ENCODE measurements at places on chromosomes 2 and 18.

DNA sequence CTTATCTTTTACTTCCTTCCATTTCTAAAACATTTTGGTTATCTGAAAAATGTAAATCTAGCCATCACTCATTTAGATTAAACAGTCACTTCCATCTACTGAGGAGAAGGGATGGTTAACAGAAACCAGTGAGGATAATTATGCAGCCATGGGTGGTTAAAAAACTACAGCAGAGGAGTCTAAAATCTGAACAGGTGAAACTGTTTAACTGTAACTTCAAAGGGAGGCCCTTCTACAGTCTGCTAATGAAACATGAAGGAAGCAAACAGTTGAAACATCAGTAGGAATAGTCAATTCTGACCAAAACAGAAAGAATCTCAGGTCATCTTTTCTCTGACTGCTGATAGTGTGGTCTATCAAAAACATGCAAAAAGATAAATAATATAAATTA, 71.0 kb downstream of the DTNB start:
- no peak for DNase-seq

GRCh38 chr2:231450548-231450989, 13.7 kb downstream of the NCL start:
- DNase-seq: no peak

GRCh38 chr2:229669841-229670240, 44.5 kb downstream of the DNER start:
- no peak for DNase-seq

- no peak for DNase-seq
Observed at GRCh38 chr2:41791523-41791922, 256.3 kb upstream of the PKDCC start.

- no peak for DNase-seq
Observed at GRCh38 chr18:8462651-8463185, 146.5 kb upstream of the RAB12 start.

DNA sequence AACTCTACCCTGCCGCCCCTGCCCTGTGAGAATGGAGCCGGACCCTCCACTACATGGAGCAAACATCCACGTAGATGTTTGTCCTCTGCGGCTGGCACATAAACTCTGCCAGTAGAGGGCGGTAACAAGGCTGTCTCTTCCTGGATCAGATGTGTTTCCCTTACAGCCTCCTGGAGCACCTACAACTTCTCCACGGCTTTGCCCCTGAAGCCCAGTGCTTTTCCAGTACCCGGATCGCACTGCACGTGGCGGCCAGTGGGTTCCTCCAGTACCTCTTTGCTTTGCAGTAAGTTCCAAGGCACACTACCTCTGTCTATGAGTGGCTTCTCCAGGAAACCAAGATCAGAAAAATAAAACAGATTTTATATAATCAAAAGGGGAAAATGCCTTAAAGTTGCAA, 651.3 kb downstream of the DCDC2C start:
- DNase-seq: no peak

DNA sequence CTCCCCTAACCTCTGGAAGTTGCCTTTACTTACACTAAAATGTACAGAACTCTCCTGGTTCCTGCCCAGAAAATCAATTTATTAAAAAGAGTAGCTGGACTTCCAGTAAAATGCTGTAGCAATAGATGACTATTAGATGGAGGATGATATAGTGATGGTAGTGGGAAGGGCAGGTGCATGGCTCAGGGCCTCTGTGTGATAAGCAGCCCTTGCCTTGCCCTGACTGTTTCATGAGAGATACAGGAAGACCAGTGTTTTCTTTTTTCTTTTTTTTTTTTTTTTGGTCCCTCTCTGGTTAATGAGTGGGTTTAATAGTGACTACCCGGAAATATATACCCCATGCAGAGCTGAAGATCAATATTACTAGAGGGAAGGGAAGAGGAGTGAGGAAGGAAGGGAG, 48.7 kb upstream of the NEDD4L start:
- DNase-seq: no peak

DNA sequence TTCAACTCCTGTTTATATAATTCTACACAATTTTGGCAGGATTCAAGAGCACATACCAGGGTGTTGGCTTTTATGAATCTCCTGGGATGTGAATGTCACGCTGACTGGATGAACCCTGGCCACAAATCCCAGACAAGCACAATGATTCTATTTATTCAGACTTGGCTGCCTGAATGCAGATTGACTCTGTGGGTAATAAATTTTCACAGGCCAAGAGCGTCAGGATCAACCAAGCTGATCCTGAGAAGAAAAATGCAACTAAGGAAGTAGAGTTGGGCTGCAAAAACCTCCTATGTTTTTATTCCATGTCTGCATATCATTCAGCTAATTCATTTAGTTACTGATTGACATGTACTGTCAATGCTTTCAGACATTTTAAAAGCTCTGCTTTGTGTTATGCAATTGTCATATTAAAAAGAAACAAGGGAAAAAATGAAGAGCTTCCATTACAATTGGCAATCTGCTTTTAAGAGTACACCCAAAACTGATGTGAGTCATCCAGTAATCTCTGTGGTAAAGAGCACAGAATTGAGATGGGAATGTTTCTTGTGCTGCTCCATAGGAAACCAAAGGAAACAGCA, 173.0 kb upstream of the REV1 start:
- DNase-seq: no peak

DNA sequence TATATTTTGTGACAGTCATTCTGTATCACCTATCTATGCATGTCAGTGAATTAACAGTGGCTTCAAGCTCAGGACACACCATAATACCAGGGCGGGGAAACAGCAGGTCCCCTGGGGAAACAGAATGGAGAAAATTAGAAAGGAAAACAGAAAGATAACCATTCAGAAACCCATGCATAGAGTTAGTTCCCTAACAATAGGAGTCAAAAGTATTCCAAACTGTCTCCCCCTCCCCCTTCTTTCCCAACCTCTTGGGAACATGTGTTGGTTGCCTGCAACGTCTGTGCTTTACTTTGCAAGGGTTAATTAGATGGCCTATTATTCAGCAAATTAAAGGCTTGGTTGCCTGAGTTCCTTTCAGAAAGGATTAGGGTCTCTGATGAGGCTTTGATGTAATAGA, 176.4 kb downstream of the MYO3B start:
- no peak for DNase-seq
